ENCODE measurements at places on chromosomes 6 and 20.

- no peak for DNase-seq
Observed at GRCh38 chr6:35401514-35401913, 50.6 kb upstream of the FANCE start.

GRCh38 chr20:6718662-6719368 is 48.7 kb upstream of the BMP2 start:
- no peak for DNase-seq

DNA sequence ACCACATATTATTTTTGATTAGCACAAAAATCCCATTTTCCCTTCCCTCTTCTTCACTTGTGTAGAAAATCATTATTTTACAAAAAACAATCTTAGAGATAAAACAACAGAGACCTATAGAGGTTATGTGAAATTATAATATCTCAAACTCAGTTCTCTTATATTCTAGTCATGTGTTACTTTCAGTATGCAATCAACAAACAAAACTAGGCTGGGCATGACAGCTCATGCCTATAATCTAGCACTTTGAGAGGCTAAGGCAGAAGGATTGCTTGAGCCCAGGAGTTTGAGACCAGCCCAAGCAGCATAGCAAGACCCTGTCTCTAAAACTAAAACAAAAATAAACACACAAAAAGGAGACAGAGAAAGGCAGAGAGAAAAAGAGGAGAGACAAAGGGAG is 211.4 kb upstream of the SGK1 start:
- no peak for DNase-seq

DNA sequence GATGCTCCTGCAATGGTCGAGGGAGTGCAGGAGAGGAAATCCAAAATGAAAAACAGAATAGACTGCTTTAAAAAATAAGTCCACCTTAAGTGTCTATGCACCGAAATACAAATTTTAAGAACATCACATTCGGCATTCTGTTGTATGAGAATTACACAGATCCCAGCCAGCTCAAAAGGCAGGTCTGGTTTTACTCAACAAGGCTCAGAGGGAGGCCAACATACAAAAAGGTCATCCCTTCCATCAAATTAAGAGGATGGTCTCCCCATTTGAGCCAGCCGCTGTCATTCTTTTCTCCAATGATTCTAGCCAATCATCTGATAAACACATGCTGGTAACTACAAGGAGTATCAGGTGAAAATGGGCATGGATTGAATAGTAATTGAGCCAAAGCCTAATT is 7.9 kb downstream of the ATXN1 start:
- no peak for DNase-seq

- no peak for DNase-seq
Observed at GRCh38 chr20:31602779-31603441, 2.2 kb upstream of the ID1 start.

DNA sequence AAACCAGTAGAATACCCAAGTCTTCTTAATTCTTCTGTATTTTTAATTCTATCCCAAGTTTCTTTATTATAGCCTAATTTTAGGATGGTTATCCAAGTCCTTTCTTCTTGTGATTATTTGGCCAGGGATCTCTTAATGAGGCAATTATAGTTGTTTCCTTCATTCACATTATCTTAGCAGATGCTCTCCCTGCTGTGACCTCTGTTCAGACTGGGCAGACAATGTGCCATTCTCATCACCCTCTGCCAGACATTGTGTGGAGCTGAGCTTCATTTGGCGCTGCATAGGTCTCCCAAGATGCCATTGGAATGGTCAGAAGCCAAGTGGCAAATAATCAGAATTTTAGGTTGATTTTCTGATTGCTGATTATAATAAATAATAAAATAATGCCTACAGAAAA is 79.4 kb downstream of the LIN28B start:
- DNase-seq: no peak

- DNase-seq: no peak
Observed at GRCh38 chr20:21237956-21238799, 65.0 kb upstream of the XRN2 start.

- DNase-seq: no peak
Observed at GRCh38 chr6:100999034-100999597, 118.0 kb upstream of the ASCC3 start.

DNA sequence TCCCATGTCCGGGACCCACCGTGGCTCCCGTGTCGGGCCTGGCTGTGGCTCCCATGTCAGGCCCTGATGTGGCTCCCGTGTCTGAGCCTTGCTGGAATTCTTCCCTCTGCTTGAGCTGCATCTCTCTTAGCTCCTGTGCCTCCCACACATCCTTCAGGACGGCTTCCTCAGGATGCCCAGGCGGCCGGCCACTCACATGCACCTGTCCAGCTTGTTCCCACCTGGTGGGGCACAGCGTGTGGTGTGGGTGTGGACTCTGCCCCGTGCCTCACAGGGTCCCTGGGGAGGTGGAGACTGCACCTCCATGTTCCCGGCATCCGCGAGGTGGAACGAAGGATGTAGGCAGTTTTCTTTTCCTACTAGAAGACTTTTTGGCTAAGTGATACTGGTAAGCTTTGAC is 170.7 kb downstream of the SMOC2 start:
- no peak for DNase-seq

DNA sequence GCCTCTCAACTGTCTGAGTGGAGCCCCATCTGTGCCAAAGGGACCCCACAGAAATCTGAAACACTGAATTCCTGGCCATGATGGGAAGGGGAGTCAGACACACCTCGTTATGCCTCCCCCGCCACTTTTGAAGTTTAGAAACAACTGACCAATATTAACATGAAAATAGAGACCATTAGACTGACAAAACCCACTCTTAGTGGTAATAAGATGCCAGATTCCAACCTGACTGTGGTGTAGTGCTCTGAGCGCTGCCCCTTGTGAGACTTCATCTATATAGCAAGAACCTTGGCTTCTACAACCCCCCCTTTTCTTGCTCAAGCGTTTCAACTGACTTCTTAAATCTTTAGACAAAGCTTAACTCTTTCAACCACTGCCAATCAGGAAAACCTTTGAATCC is 46.1 kb upstream of the UNC93A start:
- no peak for DNase-seq

- no peak for DNase-seq
Observed at GRCh38 chr6:166274163-166274562, 34.0 kb downstream of the PRR18 start.

DNA sequence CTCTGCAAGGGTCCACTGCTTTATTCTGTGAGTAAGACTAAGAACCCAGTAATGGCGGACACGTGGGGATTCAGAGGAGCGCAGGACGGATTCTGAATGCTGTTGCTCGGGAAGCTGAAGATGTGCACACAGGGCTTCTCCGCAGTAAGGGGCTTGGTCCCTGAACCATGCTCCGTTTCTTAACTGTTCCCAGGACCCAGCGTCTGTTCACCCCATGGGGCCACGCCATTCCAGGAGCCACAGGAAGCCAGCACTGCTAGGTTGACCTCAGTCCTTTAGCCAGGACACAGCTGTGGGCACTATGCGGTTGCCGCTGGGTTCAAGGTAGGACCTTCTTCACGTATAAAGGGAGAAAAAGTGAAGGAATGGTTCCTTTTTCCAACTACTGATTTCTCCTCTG is 59.8 kb downstream of the IRF4 start:
- DNase-seq: no peak

DNA sequence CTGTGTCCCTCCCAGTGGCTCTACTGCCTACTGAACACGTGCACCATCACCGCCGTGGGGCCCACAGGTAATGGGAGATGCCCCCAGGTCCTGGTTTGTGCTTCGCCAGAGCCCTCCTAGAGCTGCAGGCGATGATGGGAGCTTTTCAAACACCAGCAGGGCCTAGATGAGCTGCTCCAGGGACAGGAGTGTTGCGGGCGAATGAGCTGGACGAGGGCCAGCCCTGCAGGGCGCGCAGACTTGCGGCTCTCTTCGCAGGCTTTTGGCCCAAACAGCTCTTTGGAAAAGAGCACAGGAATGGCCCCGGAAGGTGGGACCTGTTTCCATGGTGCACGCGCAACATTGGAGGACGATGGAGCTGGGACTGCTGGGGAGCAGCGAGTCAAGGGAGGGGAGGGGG is 409.3 kb upstream of the SULF2 start:
- DNase-seq: no peak

DNA sequence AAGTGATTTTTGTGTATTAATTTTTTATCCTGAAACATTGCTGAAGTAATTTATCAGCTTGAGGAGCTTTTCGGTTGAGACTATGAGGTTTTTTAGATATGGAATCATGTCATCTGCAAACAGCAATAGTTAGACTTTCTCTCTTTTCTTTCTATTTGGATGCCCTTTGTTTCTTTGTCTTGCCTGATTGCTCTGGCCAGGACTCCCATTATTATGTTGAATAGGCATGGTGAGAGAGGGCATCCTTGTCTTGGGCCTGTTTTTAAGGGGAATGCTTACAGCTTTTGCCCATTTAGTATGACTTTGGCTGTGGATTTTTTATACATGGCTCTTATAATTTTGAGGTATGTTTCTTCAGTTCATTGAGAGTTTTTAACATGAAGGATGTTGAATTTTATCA is 207.6 kb upstream of the DEFB112 start:
- DNase-seq: no peak

DNA sequence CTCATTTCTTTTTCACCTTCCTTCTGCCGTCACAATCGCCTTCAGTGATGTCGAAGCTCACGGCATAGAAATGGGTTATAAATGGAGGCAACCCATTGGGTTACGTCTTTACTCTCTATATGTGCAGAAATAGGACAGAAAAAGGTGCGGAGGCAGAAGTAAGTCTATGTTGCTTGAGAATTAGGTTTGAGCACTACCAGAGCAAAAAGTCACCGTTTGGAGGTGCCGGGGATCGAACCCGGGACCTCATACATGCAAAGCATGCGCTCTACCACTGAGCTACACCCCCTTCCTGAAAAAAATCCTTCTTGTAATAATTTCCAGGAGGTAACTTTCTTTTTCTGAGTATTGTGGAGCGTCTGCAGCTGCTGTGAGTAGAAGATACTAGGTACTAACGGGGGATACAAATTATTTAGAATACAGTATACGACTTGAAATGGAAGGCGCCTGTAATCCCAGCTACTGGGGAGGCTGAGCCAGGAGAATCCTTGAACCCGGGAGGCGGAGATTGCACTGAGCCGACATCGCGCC is 134.2 kb downstream of the TRIM27 start:
- no peak for DNase-seq

DNA sequence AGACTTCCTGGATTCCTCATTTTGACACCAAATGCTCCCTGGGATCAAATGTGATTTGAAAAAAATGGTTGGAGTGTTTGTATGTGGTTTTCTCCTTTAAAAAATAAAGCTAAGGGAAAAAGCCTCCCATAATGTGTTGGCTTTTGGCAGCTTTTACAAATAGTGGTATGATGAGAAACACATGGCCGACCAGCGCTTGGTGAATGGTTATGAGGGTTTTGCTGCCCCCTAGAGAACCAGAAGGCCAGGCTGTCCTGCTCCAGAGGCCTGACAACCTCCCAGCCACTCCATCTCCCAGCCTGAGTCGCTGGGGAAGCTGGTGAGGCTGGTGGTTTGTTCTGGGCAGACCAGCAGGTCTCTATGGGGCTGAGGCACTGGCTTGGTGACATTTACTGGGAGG is 69.3 kb downstream of the CLIC5 start:
- peak; percentile 78 for DNase-seq

- no peak for DNase-seq
Observed at GRCh38 chr6:107490566-107491137, 735 bp downstream of the SOBP start.

DNA sequence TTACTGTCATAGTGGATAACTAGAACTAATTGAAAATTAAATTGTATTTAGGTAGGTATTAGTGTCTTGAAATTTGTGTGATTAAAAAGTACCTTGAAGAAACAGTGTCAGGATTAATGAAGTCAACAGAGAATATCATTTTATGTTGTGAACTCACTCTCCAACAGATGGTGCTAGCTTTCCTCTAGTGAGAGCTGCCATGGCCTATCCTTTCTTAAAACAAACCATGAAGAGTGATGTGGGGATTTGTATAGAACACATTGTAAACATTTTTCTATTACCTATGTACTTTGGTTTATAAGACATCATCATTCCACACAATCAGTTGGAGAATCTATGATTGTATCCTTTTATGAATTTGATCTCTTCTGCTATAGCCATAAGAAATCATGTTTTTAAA is 4.8 kb upstream of the SRSF12 start:
- peak; percentile 14 for DNase-seq

DNA sequence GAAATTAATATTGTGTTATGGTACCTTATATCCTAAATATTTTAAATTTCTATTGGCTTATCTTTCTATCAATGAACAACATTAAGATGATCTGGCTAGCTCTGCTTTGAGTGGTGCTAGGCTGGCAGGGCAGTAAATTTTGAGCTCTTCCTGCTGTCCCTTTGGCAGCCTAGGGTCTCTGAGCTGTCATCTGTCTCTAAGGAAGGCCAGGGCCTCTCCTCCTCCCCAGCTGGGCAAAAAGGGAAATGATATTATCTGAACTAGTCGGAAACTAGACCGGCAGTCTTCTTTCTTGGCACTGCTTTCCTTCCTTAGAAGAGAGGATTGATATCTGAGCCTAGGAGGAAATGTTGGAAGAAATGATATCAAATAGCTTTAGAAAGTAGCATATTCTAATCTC is 176.7 kb upstream of the BTBD3 start:
- DNase-seq: no peak

DNA sequence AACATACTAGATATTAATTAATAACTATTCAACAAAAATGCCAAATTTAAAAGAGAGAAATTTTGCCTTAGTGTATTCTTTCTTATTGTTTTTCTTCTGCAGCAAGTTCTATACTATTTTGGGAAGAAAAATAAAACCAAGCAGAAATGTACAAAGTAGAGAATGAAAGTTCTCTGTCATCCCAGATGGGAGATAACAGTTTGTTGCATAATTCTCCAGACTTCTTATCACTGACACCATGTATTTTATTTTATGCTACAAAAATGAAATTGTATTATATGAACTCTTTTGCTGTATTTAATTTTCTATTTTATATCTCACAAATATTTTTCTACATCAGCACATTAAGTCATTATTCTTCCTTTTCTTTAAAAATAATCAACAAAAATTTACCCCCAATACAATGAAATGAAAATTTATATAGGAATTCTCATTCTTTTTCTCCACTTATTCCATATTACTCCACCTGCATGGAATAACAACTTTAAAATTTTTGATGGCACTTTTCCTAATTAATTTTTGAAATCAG is 18.2 kb downstream of the TMEM244 start:
- no peak for DNase-seq

GRCh38 chr6:161130541-161130940 is 139.0 kb downstream of the MAP3K4 start:
- no peak for DNase-seq

DNA sequence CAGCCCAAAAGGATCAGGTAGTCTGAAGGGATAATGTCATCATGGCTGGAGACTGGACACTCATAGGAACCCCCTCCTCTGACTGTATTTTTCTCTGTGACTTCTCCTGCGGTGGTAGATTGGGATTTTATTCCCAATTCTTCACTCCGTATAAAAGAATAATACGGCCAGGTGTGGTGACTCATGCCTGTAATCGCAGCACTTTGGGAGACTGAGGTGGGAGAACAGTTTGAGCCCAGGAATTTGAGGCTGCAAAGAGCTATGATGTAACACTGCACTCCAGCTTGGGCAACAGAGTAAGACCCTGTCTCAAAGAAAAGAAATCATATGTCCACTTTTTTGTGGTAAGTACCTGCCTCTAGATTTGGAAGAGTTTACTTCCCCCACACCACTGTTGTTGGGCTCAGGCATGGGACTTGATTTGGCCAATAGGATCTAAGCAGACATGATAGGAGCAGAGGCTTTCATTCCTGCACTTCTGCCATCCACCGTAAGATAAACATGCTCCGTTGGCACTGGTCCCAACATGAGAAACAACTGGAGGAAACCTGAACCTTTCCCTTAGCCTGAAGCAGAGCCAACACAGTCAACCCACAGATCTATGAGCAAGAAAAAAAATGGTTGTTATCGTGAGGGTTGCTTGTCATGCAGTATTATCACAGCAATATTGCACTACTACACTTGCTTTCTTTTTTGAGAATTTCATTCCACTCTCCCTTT is 82.0 kb downstream of the JPH2 start:
- no peak for DNase-seq
